M059J (cell line): ENCODE measurements at places on chromosomes 1 and 21. TPM values are rescaled to one million over a fixed set of nuclear protein-coding genes. Genes with fewer than 3 reads are reported as not detected.

Gene GLUL
- 336 and 390 TPM in 2 replicates for total RNA-seq

Gene TMPRSS2
- 2.3 and 5.5 TPM in 2 replicates for total RNA-seq

Gene RGSL1
- not detected in 2 replicates for total RNA-seq

Gene LRRC71
- total RNA-seq: not detected in 2 replicates

Gene ERO1B
- total RNA-seq: 1.1 and 2.5 TPM in 2 replicates

Gene MEX3A
- 2.5 and 3.2 TPM in 2 replicates for total RNA-seq

Gene INKA2
- 2.9 TPM in 2 replicates for total RNA-seq

Gene AQP10
- total RNA-seq: not detected in 2 replicates

Gene S100A7
- not detected in 2 replicates for total RNA-seq

Gene LCE1D
- total RNA-seq: not detected in 2 replicates

Gene ATG4C
- total RNA-seq: 9.5 and 12.1 TPM in 2 replicates

- no peak for DNase-seq
Observed at GRCh38 chr1:226874579-226875425, 4.4 kb downstream of the PSEN2 start.

DNA sequence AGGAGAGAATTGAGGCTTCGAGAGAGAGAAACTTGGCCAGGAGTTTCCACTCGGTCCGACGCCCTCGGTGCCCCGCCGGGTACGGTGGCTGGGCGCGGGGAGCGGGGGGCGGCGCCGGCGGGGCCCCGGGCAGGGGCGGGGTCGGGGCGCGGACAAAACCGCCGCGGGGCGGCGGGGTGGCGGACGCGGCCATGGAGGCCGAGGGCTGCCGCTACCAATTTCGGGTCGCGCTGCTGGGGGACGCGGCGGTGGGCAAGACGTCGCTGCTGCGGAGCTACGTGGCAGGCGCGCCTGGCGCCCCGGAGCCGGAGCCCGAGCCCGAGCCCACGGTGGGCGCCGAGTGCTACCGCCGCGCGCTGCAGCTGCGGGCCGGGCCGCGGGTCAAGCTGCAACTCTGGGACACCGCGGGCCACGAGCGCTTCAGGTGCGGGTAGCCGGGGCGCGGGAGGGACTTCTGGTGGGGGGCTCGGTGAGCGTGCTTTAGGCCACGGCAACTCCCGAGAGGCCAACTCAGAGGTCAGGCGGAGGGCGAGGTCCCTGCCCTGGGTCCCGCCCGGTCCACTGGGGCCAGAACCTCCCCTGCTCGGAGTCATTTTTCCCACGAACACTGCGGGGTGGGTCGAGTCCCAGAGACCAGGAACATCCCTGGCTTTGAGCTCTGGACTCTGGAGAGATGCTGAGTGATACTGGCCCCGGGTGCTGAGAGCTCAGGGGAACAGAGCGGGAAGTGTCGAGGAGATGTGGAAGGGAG lies 431 bp downstream of the RAB42 start:
- DNase-seq: peak; percentile 20

DNA sequence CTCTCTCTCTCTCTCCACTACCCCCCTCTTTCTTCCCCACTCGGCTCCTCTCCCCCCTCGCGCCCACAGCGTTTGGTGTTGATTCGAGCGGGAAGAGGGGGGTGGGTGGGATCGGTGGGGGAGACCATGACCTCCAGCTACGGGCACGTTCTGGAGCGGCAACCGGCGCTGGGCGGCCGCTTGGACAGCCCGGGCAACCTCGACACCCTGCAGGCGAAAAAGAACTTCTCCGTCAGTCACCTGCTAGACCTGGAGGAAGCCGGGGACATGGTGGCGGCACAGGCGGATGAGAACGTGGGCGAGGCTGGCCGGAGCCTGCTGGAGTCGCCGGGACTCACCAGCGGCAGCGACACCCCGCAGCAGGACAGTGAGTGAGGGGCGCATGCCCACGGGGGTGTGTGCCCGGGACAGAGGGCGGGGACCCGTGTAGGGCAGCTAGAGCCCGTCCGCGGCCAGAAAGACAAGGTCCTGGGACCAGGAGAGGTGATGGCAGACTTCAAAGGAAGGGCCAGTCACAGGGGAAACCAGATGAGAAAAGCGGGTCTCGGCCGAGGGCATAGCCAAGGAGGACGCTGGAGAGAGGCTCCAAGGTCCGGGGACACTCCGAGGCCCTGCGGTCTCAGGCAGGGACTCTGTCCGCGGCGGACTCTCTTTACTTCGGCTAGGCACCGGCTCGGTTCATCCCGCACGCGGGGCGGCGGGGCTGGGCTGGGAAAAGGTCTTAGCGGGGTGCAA lies at the start of gene PRRX1:
Gene PRRX1 (plus strand): TSS at position 39 of the 735 bp plus-strand sequence. CDS start 88 bp downstream, at position 127.
- peak; percentile 40 for DNase-seq

GRCh38 chr1:13763991-13764390 lies 64.0 kb downstream of the PRDM2 start:
- peak; percentile 12 for DNase-seq

- DNase-seq: no peak
Observed at GRCh38 chr1:186295980-186296379, 79.1 kb downstream of the TPR start.

DNA sequence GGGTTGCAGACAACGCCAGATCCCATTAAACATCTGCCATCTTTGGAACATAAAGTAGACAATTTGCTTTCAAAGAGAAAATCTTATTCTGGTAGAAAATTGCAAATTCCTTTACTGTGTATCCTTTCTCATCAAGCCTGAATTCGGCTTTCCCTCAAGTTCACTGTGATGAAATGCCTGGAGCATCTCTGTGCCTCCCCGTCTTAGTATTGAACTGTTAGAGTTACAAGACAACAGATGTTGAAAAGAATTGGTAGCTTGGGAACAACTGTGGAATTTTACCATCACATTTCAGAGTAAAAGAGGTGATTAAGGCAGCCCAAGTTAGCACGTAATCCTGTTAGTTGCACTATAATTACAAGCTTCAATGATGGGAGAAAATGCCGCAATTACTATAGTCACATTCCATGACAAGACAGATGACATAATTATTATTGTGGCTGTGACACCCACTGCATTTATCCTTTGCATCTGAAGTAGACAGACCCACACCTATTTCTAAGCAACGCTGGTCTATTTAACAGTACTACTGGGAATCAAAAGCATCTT lies 54.4 kb upstream of the B3GALNT2 start:
- DNase-seq: no peak

GRCh38 chr1:5423109-5423508 lies 569.1 kb downstream of the NPHP4 start:
- DNase-seq: peak; percentile 86

- DNase-seq: peak; percentile 92
Observed at GRCh38 chr1:94698759-94699502, 121.2 kb upstream of the SLC44A3 start.

- no peak for DNase-seq
Observed at GRCh38 chr1:60621368-60621851, 461.0 kb upstream of the NFIA start.

- DNase-seq: peak; percentile 29
Observed at GRCh38 chr1:154956544-154956941, 644 bp upstream of the PBXIP1 start.

DNA sequence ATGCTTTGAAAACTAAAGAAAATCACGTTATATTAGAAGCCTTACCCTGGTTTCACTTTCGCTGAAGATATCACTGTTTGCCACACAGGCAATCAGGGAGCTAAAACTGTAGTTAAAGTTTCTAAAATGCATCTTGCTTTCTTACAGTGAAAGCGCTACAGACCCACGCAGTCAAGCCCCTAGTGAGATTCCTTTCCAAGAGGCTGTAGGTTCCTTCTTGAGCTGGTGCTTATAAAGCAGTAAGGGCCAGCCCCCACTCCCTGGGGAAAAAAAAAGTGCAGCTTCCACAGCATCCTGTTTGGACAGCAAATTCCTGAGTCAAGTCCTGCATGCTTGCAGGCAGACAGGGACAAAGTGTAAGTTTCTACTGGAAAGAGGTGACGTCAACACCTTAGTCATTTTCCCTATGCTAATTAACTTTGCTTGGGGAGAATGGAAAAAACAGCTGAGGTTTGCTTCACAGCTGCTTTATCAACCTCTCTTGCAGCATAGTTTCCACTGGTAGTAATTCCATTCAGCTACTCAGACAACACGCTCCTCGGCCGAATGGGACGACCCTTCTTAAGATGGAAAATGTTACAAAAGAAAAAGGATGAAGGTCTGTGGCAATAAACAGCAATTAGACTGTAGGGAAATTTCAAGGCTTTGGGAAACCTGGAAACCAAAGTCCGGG lies 14.7 kb upstream of the KCNE1 start:
- DNase-seq: peak; percentile 100

GRCh38 chr1:184951788-184952187 lies 22.5 kb downstream of the NIBAN1 start:
- no peak for DNase-seq

DNA sequence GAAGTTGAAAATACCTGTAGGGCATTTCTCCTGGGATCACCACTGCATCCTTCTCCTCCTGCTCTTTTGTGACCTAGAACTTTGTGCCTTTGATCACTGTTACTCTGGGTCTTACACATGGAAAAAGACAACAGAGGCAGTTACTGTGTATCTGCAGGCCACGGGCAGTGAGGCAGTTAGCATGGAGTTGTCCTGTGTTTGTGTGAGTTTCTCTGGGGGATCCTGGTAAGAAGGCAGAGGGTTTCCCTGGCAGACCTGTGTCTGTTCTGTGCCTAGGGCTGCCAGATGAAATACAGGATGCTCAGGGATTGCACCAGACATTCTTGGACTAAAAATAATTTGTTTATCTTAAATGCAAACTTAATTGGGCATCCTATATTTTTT lies 44.4 kb upstream of the SCCPDH start:
- DNase-seq: no peak

GRCh38 chr1:151579436-151580225 lies 32.2 kb upstream of the SNX27 start:
- peak; percentile 73 for DNase-seq

DNA sequence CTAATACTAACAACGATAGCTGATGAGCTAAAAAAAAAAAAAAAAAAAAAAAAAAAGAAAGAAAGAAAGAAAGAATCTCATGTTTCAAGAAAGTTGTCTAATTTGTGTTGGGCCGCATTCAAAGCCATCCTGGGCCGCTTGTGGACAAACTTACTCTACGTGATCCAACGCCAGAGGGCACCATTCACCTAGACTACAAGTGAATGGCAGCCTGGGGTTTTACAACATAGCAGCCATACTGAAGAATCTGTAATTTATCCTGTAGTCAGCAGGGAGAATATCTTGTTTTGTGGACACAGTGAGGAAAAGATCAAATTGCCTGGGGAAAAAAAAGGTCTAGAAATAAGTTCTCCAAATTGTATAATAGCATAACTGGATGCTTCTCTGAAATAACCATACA lies 47.0 kb downstream of the CYP2J2 start:
- peak; percentile 60 for DNase-seq

GRCh38 chr1:160056648-160057169 lies 13.3 kb downstream of the KCNJ10 start:
- DNase-seq: no peak

DNA sequence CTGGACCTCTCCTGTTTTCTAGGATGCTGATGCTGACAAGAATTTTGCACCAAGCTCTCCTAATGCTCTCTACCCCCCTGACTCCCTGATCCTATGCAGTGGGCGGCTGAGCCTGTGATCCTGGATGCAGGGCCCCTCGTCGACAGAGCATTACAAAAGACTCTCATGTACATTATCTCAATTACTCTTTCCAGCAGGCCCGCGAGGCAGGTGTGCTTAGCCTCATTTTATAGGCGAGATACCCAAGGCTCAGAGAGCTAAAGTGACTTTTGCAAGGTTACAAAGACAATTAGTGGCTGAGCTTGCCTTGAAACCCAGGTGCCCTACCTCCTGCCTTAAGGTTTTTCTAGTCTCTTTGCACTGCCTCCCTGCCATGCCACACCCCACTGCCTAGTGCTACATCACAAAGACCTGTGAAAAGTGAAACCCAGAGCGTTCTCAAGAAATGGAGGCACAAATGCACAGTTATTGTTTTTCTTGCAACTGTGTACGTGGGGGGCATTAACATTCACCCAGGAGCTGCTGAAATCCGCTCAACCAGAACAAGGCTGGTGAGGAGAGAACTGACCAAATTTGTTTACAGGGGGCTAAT lies 10.0 kb upstream of the C8A start:
- no peak for DNase-seq

DNA sequence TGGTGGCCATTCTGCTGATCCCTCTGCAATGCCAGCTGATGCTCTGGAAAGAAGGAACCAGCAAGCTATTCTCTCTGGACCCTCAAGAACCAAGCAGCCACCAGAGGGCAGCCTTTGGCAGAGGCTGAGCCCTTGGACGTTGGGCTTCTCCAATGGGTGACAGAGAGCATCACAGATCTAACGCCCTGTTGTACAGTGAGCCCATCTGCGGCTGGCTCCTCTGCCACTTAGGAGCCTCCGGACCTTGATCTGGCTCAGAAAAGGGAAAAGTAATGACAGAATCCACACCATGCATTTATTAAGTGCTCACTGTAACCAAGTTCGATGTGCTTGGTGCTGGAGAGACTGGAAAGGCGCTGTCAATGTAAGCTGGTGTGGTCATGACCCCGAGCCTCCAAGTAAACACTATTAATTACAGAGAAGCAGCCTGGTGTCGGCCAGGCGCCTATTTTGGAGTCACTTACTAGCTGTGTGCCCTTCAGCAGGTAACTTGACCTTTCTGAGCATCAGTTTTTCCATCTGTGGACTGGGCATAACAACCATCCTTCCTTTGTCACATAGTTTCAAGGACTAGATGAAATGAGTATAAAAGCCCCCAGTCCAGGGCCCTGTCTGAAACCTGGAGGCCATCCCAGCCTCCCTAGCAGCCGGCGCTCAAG lies 34.9 kb downstream of the ECE1 start:
- peak; percentile 89 for DNase-seq

DNA sequence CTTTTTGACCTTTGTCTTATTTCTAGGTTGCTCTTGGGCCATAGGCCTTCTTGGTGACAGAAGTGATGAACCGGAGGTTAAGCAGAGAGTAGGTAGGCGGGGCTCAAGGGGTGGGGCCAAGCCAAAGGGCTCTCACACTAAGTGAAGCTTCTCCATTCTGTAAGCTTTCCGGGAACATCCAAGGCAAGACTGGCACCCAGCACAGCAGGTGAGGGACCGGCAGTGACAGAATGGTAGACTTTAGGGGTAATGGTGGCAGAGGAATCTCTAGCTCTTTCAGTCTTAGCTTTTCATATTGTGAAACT lies at the start of gene TNFAIP8L2:
Gene TNFAIP8L2 (plus strand): TSS at position 135 of the 305 bp plus-strand sequence. CDS start 2,049 bp downstream, outside the sequence.
- DNase-seq: no peak

DNA sequence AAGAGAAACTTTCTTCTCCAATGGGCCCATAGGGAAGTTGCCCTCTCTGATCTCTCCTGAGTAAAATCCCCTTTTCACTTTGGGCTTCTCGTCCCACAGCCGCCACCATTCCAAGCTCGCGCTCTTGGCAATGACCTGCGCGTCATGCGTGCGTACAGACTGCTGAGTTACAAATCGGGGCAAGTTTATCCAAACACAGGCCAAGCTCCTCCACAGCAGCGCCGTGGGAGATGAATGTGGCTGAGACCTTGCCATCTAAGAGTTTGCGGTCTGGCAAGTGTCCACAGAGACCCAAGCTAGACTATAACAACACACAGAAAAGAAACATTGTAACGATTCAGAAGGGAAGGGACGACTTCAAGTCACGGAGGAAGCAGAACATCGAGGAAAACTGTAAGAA lies 116.3 kb upstream of the SOD1 start:
- peak; percentile 72 for DNase-seq

- peak; percentile 2 for DNase-seq
Observed at GRCh38 chr1:50570066-50570468, 146.8 kb upstream of the DMRTA2 start.
